ENCODE measurements at places on chromosomes 2 and 18.

GRCh38 chr2:240200230-240201051, 60.0 kb upstream of the OTOS start:
- DNase-seq, result no peak

DNA sequence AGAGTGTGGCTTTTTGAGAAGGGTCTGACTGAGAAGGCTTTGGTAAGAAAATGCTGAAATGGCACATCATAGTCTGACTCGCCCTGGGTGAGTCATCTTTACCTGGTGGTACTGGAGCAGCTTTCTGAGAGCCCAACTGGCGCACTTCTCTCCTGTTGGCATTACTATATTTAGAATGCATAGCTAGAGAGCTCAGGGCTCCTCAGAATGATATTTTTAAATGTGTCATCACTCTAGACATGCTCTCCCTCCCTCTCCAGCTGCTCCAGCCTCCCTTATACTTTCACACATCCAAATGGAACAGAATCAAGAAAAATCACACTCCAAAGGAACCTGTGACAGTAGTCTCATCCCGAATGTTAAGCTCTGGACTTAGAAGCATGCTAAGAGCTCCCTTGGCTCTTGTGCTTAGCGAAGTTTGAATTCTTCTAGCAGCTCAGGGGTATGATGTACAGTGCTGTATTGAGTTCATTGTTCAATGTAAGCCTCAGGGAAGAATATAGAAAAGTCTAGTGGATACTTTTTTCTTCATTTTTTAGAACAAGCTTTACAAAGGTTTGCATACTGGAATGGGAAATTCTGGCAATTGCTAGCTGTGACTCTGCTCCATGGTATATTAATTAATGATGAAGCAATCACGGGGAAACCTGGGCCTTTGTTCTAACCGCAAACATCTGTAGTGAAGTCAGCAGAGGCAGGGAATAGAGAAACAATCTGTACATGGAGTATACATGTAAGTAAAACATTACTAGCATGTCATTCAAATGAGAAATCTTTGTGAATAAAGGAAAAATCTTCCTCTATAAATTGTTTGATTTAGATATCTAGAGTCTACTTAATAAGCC, 751.2 kb upstream of the NRXN1 start:
- no peak for DNase-seq

DNA sequence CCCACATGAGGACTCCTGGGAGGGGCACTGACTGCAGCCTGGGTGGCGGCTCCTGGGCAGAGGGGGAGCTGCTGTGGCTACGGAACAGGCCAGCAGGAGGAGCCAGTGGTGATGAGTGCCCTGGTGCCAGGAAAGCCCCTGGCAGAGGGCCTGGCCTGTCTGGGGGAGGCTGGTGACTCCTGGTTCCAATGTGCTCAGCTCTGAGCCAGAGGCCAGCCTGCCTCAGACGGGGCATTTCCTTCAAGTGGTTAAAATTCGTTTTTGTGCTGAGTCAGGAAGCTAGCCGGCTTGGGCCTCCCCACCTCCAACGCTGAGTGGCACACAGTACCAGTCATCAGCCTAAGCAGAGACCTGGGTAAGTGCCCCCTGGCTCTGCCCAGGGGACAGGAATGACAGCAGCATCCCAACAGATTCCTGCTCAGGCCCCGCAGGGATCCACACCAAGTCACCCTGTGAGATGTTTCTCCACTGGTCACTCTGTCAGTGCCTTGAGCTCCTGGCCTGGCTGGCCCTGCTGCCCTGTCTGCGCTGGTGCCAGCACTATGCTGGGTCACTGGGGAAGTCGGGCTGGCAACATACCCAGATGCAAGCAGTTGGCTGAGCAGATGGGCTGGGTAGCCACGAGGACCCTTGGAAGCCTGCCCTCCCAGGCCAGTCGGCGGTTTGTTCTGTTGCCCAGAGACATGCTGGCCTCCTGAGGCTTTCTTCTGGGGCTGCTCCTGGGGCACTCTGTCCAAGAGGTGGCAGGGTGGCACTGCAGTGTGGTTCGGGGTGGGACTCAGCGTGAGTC, 7.1 kb upstream of the KLF11 start:
- DNase-seq, result peak; percentile 97

DNA sequence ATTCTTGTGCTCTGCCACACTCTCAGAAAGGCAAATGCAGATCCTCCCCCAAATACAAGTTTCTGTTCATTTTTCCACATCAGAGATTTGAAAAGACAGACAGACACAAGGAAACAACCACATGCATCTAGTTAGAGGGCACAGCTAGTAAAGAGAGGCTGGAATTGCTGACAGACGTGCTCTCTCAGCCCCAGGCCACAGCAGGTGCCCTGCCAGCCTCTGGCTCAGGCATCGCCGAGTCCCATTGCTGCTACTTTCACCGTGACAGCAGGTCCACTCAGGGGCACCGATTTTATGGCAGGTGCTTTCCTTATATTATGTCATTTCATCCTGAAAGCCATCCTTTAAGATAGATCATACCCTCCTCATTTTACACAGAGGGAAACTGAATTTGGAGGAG, 507.5 kb downstream of the EIPR1 start:
- no peak for DNase-seq

- no peak for DNase-seq
Measured at GRCh38 chr2:237715459-237715947, 83.1 kb upstream of the RBM44 start.

GRCh38 chr18:47283476-47283875, 32.0 kb upstream of the SKOR2 start:
- no peak for DNase-seq

GRCh38 chr2:42091671-42092070, 43.9 kb downstream of the PKDCC start:
- no peak for DNase-seq

DNA sequence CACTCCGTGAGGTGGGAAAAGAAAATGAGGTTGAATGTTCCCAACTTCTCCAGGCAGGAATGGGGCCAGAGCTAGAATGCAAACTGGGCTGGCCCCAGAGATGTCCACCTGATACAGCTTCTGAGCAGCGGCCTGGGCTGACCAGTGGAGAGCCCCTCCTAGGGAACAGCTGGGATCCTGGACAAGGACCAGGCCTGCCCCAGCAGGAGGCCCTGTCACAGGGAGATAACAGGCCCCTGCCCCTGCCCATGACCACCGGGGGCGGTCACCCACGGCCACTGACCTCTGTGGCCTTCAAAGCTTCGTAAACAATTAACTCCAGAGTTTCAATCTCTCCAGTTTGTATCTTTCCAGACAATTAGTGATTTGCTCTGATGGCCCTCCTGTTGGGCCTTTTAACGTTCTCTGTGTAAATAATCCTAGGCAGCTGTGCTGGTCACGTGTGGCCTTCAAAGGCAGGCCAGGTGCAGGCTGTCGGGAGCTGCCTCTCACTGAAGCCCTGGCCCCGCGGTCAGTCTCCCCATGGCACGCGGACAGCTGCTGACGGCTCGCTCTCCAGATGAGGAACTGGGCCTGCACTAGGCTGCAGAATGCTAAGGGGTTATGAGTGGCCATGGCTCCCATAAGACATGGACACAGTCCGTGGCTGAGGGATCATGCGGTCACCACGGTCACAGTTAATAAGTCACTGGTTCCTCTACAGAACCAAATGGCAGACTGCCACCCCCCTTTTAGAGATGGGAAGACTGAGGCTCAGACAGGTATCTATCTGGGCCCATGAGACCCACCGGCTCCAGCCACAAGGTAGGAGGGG, 9.2 kb downstream of the HS6ST1 start:
- no peak for DNase-seq

- DNase-seq, result no peak
Measured at GRCh38 chr2:54624591-54625071, 98.8 kb upstream of the EML6 start.

- no peak for DNase-seq
Measured at GRCh38 chr2:162149940-162150339, 2.1 kb downstream of the GCG start.

DNA sequence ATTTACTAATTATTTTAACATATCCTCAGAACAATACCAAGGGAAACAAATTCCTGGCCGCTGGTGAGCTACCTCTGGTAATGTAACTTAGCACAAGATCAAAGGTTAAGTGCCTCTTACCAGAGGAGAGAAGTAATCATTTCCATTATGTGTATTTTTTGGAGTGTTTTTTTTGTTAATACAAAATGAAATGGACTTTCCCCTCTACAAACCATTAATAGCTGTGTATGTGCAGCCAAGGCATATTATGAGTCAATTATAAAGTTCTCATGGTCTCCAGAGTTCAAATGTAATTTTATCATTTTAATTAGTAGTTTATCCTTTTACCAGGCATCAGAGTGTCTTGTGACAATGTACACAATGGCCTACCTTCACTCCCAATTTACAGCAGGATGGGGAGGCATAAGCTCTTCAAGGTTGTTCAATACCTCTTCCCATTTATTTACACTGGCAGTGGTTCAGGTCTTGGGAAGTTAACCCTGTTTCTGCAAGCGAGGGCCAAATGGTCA, 242.2 kb downstream of the TGIF1 start:
- no peak for DNase-seq

DNA sequence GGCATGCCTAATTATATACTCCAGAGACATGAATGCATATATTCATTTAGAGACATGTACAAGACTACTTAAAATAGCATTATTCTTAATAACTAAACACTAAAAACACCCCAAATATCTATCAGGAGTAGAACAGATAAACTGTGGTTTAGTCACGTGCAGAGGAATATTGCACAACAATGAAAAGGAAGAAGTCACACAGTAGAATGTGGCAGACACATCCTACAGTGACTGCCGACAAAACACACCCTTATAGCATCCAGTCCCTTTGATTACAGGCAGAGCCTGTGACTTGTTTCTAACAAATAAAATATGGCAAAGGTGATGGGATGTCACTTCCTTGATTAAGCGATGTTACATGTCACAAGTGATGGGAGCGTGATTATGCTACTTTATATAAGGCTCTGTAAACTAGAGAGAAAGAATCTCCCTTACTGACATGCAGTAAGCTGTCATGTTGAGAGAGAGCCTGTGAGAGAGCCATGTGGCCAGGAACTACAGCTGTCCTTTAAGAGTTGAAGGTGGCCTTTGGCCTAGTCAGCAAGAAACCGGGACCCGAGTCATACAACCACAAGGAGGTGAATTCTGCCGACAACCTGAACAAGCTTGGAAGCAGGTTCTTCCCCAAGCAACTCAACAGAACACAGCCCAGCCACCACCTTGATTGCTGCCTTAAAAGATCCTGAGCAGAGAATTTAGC, 39.1 kb upstream of the LGALSL start:
- DNase-seq, result peak; percentile 34

DNA sequence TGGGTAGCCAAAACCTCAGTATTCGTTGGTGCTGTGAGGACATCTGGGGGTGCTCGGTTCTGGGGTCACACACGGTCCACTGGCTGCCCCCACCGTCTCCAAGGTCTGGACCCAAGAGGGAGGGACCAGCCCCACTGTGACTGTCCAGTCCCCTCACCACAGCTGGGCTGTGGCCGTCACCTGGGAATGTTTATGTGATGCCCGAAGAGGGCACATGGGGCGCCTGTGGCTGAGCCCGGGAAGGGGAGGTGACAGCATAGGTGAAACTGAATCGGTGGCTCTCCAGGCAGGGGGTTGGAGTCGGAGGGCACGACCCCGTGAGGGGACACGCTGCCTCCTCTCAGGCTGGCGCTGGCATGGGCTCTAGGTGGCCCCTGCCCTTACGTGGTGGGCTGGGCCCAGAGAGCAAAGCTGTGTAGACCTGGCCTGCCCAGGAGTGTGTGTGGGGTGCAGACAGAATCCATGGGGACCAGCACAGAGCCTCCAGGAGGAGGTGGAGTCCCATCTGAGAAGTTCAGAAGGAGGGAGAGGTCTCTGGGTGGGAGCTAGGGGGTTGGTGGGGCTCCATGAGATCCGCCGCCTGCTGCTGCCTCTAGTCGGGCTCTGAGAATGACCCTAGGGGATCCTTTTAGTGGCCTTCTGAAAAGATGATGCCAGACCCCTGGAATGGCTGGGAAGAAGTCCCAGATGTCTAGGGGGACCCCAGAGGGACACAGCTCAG, 1.8 kb downstream of the BOK start:
- no peak for DNase-seq

- no peak for DNase-seq
Measured at GRCh38 chr2:31729442-31730092, 148.8 kb upstream of the SRD5A2 start.

DNA sequence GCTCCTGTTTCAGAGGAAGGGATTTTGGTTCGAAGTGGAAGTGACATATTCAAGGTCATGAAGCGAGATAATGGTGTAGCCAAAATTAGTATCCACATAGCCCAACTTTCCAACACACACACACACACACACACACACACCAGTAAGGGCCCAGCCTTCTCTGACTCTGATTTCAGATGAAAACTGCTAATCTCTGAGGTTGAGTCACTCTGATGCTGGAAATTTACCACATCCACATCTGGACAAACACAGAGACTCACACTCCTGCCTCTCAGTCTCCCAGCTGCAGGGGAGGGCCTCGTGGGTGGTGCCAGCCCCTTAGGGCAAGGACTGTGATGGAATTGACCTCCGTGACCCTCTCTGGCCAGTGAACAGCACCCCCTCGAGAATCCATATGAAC, 29.0 kb upstream of the SLC35F6 start:
- no peak for DNase-seq

- DNase-seq, result no peak
Measured at GRCh38 chr2:217228732-217229131, 368.9 kb upstream of the TNP1 start.

GRCh38 chr2:100429726-100430125, 12.3 kb upstream of the CHST10 start:
- no peak for DNase-seq

DNA sequence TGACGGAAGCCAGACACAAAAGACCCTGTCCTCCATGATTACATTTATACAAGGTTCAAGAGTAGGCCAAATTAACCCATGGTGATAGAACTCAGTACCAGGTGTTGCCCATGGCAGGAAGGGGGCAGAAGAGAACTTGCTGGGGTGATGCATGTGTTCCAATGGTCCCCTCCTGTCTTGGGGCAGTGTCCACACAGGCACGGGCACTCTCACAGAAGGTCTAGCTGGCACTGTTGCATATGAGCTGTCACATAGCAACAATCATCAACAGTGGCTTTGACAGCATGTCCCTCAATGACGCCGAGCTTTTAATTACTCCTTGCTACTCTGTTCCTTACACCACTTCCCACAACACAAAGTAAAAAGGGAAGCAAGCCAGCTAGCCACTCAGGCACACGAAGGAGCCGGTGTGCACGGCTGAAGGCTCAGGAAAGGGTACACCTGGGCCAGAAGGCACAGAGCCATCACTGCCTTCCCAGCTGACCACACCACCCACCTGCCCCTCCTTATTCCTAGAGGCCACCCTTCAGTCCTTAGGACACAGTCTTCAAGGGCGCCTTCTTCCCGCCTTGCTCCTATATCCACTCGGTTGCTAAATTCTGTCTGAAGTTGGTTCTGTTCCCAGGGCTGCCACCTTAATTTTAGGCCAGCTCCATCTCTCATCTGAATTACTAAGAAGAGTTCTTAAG, 28.9 kb downstream of the RPL31 start:
- DNase-seq, result peak; percentile 42

All from CD14-positive monocyte (primary cell).